ENCODE measurements at places on chromosomes 7 and 10. TPM values are rescaled to one million over a fixed set of nuclear protein-coding genes. Genes with fewer than 3 reads are reported as not detected.

DNA sequence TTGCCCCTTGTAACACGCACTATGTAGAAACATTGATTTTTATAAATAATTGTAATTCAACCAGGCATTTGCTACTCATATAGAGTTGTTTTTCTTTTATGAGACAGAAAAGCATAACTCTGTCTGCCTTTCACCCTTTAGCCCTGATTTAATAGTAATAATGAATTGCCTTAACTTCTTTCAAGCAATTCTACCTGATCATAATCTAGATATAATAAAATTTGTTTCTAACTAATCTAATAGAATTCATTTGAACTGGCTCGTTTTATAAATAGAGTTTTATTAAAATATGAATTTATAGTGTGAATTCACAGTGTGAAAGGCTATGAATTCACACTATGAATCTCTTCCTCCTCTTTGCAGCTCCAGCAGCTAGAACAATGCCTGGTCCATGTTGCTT, 184.1 kb upstream of the PTN start:
- DNase-seq, result no peak

GRCh38 chr10:78382047-78382446, 348.4 kb downstream of the RPS24 start:
- DNase-seq, result no peak

GRCh38 chr10:63521416-63522276, 445 bp downstream of the REEP3 start:
- peak; percentile 73 for DNase-seq

DNA sequence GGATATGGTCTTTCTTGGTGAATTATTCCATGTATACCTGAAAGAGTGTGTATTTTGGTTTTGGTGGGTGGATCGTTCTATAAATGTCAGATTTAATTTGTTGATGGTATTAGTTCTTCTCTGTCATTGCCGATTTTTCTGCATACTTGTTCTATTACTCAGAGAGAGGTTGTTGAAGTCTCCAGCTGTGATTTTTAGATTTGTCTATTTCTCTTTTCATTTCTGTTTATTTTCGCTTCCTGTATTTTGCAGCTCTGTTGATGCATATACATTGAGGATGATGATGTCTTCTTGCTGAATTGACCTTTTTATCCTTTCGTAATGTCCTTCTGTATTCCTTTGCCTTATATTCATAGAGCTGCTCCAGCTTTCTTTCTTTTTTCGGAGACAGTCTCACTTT, 12.1 kb upstream of the BHLHA15 start:
- DNase-seq, result no peak

DNA sequence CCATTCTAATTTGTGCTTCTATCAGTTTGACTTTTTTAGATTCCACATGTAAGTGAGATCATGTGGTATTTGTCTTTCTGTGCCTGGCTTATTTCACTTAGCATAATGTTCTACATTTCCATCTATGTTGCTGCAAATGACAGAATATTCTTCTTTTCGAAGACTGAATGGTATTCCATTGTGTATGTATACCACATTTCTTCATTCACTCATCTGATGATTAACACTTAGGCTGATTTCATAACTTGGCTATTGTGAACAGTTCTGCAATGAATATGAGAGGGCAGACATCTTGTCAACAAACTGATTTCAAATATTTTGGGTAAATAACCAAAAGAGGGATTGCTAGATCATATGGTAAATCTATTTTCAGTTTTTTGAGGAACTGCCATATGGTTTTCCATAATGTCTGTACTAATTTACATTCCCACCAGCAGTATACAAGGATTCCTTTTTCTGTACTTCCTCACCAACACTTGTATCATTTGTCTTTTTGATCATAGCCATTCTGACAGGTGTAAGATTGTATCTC, 52.9 kb downstream of the ZNF22 start:
- DNase-seq, result no peak

- DNase-seq, result no peak
Measured at GRCh38 chr10:109886037-109886780, 37.1 kb downstream of the XPNPEP1 start.

DNA sequence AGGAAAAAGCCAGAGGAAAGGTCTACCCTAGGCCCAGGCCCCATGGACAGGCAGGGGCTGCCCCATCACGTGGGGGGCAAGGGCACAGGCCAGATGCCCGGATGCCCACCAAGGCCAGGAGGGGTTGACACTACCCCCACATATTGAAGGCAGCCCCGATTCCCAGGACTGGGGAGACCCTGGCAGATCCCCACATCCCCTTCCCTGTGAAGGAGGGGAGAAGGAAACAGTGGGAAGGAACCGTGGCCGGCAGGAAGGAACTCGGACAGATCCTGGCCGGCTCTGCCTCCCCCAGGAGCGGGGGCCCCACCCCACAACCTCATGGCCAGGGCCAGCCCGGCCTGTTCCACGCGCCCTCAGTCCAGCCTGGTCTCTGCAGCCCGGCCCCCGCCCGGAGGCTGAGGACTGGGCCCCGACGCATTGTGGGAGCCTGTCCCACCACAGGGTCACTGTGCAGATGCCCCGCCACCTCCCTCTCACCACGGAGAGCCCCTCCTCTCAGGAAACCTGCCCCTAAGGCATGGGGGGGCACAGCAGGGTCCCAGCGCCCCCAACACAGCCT, 41.3 kb downstream of the PAPOLB start:
- peak; percentile 51 for DNase-seq

DNA sequence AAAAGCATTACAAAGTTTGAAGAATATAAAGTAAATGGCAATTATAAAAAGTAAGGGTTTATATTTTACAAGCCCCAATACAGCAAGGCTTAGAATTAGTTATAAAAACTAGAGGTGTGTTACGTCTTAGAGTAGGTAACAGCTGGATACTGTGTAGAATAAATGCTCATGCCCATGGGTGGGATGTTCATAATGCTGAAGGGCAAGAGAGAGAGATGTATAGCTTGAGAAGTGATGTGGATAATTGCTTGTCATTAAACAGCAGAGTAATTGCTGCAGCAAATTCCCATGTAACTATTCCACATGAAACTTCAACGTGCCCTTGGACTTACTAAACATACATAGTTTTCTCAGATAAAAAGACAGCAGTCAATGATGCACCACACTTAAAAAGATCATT, 233.8 kb downstream of the IMMP2L start:
- DNase-seq, result no peak

DNA sequence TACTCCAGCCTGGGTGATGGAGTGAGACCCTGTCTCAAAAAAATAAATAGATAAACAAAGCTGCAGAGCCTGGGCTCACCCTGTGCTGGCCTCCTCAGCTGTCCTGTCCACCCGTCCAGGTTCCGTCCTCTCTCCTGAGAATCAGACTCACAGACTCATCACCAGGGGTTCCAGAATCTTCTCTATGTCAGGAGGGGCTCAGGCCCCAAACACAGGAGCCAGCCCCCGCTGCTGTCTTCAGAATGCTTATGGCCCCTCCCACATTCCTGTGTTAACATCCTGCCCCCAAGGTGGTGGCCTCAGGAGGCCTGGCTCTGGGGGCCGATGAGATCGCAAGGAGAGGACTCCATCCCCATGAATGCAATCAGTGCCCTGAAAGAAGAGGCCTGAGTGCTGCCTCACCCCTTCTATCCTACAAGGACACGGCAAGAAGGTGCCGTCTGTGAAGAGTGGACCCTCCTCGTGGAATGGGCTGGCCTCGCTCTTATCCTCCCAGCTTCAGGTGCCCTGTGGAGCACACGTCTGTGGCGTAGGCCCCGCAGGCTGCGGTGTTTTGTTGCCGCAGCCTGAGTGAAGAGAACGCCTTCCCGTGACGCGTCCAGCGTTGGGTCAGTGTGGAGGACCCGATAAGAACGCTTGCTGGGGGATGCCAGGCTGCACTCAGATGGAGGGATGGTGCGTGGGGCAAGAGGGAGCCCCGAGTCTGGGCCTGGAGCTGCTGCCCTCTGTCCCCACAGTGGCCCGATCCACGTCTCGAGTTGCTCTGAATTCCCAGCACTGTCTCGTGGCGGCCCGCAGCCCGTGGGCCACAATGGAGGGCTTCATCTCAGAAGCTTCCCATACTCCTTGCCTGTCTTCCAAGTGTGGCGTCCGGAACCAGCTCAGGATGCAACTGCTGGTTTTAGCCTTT, 77.1 kb downstream of the INPP5A start:
- no peak for DNase-seq

DNA sequence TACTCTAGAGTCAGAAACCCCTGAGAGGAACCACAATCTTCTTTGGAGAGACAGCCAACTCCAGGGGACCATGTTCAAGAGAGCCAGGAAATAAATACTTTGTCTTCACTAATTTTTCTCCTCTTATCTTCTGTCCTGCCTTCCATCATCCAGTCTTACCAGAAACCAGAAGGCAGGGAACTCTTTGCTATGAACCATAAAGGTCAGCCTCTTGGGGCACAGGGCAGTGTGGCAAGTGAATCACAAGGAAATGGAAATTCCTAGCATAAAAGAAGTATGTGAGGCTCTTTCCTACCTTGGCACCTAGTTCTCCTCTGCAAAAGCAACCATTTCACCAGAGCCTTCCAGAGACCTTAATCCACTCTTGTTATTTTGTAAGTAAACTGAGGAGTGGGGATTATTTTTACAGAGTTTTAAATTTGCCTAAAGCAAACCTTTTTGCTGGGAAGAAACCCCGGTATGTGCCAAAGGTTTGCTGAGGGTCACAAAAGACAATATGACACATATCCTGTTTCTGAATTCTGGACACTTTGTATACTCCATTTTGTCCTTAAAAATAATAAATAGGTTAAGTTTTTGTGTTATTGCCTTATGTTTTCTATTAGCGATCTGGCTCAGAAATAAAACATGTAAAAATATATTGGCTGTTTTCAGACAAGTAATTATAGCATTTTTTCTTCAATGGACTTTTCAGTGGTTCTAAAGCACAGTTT, 87.1 kb downstream of the ADAM22 start:
- no peak for DNase-seq

GRCh38 chr10:105210546-105210945, 569.5 kb downstream of the SORCS3 start:
- no peak for DNase-seq

DNA sequence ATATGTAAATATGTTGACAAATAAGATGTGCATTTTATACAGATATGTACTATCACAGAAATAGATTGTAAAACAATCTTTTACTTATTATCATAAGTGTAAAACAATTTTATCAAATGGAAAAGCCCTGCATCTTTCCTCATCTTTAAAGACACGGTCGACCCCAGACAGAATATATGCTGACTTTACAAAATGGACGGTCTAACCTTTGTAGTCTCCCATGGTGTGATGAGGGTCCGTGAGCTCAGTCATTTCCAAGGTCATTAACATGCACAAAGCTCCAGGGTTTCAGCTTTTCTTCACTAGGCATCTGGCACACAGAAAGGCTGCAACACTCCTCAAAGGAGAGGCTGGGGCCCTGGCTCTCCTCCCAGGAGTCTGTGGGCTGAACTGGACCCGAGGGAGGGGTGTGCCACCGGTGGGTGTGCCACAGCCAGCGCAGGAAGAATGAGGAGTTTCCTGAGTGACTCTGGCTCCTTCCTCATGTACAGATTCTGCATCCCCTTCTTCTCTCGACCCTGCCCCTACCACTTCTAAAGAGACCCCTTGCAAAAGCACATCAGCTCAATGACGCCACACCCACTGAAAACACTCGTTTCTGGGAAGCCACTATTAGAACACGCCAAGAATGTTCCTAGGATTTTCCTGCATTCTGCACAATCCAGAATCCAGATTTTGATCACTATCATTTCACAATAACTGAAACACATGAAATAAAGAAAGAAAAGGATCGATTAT, 26.2 kb upstream of the ABLIM1 start:
- DNase-seq, result peak; percentile 79

- peak; percentile 49 for DNase-seq
Measured at GRCh38 chr7:127844707-127845331, 186.4 kb downstream of the LRRC4 start.

- no peak for DNase-seq
Measured at GRCh38 chr7:116142850-116143249, 67.5 kb upstream of the TES start.

GRCh38 chr10:126262233-126262838, 125.9 kb downstream of the ADAM12 start:
- no peak for DNase-seq

DNA sequence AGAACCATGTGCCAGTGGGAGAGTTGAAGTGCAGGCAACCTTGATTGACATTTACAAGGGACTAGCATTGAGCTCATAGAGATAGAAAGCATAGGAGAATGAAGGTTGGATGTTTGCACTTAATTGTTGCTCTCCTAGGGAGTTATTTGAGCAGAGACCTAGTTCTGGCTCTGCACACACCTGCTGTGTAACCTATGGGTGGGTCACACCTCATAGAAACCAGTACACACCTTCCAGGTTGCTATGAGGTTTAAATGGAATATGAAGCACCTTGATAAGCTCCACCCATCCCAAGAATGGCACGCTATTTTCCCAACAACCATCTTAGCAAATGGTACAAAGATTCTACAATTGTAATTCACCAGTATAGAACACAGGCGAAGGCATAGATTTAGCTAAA, 86.2 kb upstream of the AOAH start:
- no peak for DNase-seq

DNA sequence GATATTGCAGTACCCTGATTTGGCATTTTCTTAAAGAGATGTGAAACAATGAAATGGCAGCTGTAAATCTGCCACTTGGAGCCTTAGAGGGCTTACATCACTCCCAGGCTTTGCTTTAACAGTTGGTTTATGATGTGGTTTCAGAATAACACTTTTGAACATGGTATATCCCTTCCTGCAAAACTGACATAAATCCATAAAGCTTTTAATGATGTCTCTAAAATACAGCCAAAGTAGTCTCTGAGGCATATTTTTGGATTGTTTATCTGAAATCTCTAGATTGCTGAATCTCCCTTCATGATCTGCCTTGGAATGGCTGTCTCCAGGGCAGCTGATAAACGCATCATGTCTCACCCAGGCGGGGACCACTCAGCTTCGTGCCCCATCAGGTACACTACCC, 377.8 kb upstream of the C7orf33 start:
- no peak for DNase-seq

DNA sequence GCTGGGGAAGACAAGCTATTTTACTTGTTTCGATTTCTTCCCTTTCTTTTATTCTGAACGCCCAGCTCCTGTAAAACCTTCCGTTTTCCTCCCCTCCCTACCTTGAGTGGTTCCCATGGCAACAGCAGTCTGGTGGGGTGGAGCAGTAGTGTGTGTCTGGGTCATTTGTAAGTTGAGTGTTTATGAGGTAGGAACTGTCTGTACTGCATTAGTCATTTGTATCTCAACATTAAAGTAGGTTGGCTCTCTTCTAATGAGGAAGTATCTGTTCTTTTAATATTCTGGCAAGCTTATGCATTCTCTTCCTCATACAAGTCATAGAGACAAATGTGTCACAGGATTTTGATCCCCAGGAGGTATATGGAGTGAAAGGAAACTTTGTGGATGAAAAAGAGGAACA, 85.3 kb upstream of the CCDC6 start:
- no peak for DNase-seq

STOX1 gene
- total RNA-seq, result 1.9 TPM

ECHDC3 gene
- 55.7 TPM for total RNA-seq

RBP3 gene
- total RNA-seq, result not detected

DNAJC2 gene
- total RNA-seq, result 15.8 TPM

CLEC2L gene
- not detected for total RNA-seq

LAMB1 gene
- 123 TPM for total RNA-seq

ATG9B gene
- total RNA-seq, result 0.32 TPM

GPNMB gene
- 134 TPM for total RNA-seq
